Left renal cortex interstitium (tissue), 4 donors: ENCODE measurements at places on chromosomes 6 and 20.

DNA sequence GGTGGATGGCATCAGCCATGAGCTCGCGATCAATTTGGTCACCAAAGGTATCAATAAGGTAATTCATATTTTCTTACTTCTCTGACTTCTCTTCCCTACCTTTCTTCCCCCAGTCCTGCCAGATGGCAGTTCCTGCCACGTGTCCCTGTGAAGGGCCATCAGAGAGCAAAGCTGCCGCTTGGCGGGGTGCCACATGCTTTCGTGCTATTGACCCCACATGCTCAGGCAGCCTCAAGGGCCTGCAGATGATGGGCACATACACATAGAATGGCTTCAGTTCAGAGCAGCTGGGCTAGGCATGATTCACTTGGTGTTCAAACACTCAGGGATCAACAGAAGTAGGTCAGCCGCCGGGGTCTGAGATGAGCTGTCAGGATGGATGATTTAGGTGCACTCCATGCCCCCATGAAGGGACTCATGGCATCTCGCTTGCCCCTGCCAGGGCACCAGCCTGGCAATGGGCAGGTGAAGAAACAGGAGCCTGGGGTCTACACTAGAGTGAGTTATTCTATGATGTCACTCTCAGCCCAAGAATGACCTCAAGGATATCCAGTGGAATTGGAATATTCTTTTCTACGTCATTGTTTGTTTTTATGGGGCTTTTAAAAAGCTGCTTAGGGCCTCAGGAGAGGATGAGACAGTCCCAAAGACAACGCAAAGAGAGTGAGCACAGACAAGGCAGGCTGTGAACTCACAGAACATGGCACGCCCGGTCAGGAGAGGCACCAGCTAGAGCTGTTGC lies 25.5 kb downstream of the BANF2 start:
- no peak for DNase-seq

GRCh38 chr20:51076786-51077685 lies 54.1 kb upstream of the KCNG1 start:
- DNase-seq, result no peak

DNA sequence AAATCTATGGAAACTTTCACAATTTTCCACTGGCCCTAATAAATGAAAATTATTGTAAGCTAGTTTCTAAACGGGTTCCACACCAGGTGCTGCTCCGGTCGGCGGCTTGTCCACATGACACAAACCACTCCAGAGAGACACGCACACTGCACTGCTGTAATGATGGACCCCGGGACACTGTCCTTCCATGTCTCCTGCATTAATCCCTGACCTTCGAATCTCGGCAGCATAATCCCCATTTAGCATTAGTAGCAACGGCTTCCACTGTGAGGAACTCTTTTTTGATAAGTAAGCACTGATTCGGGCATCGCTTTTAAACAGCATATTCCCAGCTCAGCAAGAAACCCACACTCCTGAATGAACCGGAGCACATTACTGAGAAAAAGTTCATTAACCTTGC lies 43.5 kb downstream of the INSM1 start:
- DNase-seq, result no peak

DNA sequence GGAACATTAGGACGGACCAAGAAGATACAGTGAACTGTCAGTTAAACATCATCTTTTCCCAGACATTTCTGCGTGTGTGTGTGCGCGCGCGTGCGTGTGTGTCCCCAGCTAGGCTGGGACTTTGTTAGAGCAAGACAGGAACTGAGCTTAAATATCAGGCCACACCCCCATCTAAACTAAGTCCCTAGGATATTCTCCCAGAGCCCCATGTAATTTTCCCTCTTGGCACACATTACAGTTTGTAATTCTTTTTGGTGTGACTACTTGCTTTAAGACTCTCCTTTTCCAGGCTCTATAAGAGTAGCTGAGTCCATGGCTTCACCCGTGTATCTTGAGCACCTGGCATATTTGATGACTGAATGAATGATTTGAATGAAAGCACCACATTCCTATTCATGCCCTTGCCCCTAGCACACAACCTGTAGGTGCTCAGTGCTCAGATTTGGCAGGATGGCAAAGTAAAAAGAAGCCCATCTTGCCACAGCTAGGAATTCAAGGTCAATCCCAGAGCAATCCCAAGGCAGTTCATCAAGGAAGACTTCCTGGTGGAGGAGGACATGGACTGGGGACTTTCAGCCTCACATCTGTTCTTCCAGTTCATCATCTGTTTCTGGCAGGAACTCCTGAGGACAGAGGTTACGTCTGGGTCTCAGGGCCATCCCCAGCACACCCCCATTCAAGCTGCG lies 69.2 kb downstream of the MRPL14 start:
- DNase-seq, result no peak

GRCh38 chr6:39342692-39343395 lies 20.3 kb upstream of the KCNK16 start:
- no peak for DNase-seq

DNA sequence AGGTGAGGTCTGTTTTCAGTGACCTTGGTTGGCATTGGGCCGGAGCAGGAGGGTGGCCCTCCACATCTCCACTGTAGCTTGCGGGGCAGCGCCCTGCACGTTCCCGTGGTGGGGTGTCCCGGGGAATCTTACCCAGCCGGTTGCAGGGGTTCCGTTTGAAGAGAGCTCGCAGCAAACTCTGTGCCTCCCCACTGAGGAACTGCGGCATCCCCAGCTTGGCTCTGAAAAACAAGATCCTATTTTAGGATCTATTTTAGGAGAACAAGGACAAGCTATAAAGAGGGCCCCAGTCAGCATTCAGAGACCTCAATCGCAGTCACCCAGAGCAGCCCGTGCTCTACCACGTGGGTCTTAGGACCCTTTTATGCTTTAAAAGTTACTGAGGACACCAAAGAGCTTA lies 97.8 kb downstream of the RAMACL start:
- DNase-seq, result no peak

- DNase-seq, result no peak
Measured at GRCh38 chr6:121347484-121347883, 13.2 kb upstream of the TBC1D32 start.

DNA sequence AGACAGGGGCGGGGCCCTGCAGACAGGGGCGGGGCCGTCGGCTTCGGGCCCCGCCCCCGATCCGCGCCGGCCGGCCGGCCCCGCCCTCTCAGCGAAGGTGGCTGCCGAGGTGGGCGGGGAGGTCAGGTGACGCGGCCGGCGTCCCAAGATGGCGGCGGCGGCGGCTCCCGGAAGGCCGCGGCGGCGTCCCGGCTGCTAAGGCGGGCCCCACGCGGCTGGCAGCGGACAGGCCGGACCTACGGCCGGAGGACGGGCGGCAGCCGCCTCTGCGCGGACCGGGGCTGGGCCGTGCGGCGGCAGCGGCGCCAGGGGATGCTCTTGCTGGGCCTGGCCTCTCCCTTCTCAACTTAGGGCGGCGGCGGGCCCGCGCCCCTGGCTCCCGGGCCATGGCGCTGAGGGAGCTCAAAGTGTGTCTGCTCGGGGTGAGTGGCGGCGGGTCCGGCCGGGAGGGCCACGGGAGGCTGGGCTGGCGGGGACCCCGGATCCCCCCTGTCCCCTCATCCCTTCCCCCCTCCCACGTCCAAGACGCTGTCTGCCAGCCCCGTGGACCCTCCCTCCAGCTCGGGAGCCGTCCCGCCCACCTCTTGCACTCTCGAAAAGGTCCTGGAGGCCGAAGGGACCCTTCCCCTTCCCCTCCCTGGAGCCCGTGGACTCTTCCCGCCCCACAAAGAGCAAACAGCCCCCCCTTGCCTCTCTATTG lies at the start of gene RAB22A:
Gene RAB22A, plus strand, starts transcription at position 125 of the 700 bp plus-strand sequence. Its CDS starts 262 bp downstream, at position 387.
- peak; percentile 47 for DNase-seq

DNA sequence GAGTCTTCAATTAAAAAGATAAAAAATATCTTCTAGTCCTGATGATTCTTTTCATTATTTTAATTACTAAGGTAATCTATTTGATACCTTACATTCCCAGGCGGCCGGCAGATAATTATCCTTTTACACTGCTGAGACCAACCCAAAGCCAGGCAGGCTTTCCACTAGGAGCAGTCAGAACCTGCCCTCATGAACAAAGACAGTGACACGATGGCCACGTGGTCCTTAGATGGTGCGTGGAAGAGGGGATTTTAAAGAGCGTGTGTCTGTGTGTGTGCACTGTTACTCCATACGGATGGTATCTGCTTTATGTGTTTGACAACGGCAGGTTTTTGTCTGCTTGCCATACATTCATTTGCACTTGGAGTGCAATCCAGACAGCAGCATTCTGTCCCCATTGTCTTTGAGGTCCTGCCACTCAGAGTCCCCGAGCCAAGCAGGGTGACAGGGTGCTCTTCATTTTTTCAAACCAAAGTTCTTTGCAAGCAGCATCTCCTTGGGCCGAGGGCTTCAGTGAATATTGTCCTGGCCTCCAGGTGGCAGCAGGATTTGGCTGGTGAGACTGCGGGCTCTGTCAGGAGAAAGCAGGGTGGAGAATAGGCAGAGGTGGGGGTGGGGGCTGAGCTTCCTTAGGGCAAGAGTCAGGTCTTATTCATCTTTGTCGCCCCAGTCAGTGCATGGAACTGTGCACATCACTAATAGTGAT lies 260.5 kb downstream of the NRN1 start:
- no peak for DNase-seq

DNA sequence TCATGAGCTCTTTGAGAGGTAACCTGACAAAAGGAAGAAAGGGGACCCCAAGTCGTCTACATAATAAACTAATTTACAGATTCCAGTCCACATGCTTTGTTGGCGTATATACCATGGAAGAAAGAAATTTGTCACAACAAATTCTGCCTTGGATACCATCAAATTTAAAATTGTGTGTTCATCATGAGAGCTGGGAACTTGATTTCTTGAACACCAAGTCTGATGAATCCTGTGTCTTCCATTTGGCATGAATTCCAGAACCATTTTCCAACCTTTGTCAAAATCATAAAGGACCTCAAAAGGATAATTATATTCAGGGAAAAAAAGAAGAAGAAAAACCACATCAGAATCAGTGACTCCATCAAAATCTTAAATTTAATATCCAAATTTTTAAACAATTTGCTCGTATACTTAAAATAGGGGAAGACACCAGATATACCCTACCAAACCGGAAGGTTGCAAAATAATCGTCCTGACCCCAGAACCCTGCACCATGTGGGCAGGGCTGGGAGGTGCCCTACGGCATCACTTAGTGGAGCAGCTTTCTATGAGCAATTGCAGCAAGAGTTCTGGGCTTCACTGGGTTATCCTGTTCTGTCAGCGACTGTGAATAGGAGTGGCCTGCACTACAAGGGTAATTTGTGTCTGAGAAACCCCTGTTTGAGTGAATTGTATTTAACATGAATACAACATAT lies 74.1 kb upstream of the INSM1 start:
- no peak for DNase-seq

GRCh38 chr6:167572106-167572505 lies 247.2 kb downstream of the TTLL2 start:
- no peak for DNase-seq

GRCh38 chr6:113137426-113137825 lies 719.7 kb upstream of the MARCKS start:
- DNase-seq, result no peak

DNA sequence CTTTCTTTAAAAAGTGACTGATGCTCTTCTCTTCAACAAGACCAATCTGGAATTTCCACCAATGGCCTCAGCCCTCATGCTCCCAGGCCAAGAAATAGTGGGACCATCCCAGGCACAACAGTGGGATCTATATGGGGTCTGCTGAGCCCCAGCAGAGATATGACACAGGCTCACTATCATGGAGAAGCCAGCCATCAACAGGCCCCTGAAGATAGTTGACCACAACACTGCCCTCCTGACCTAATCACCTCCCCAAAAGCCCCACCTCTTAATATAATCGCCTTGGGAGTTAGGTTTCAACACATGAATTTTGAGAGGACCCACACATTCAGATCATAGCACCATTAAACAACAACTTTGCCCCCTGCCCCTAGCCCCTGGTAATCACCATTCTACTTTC lies 16.8 kb upstream of the MCM3 start:
- no peak for DNase-seq

DNA sequence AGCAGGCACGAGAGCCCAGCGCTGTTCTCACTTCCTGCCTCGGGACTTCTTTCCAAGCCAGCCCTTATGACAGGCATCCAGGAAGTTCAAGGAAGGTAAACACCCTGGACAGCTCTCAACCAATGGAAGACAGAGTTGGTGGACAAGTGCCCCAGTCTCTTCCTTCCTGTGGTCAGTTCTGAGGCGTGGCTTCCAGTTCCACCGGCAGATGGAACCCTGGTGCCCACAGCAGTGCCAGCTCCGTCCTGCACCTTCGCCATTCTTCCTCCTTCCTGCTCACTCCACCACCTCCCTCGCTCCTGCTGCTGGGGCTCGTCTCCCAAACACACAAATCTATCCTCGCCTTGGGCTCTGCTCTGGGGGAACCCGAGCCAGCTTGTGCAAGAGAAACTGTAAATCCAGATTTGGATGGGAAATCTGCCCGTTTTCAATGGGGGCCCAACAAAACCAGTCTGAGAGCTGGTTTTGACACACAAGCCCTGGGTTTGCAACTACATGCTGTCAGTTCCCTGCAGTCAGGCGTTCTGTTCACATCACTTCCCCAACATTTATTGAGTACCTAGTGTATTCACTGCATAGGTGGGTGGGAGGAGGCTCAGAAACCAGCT lies 162.7 kb downstream of the GRM4 start:
- DNase-seq, result no peak

DNA sequence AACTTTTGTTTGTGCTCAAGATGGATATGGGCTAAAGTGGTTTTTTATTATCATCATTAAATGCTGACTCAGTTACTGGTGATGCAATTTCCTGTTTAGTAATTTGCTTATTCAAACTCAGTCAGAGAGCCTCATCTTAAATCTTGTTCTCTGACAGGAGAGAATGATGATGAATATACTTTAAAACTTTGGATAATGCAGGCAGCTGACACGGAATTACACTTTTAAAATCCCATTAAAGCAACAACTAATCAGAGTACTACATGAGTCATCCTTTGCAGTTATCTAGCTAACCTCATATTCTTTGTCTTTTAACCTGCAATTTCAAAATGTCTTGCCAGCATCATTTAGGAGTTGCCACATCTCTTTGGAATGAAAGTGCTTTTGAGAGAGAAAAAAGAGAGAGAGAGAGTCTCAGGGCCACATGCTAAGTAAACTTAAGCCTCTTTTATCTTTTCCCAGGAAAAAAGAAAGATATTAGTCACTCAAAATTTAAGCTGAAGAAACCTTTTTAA lies 9.2 kb upstream of the C6orf141 start:
- no peak for DNase-seq

DNA sequence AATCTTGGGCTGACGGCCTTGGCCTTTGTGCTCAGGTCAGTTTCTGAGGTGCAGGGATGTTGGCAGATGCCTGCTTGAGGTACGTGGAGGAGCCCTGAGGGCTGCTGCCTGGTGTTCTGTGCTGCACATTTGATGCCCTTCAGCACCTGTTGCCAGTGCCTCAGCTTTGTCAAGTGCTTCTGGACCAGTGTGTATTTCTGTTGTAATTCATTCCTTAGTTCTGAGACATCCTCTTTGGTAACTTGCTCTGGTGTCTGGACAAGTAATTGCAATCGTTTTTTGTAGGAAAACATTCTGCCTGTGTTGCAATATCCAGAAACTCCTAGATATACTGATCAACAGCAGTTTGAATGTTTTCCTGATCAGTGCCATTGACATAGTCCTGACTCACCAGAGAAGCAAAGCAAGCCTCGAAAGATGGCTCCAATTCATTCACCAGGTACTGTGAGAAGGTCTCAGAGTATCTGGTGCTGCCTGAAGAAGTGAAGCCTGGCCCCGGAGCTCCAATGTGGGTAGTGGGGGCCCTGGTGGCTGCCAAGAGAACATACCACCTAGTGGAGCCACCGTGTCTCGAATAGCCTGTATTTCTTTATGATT lies 26.7 kb downstream of the ZNF337 start:
- DNase-seq, result no peak
